ENCODE measurements at places on chromosomes 6 and 20.

- no peak for DNase-seq
Measured at GRCh38 chr20:49796600-49797343, 15.9 kb upstream of the SLC9A8 start.

DNA sequence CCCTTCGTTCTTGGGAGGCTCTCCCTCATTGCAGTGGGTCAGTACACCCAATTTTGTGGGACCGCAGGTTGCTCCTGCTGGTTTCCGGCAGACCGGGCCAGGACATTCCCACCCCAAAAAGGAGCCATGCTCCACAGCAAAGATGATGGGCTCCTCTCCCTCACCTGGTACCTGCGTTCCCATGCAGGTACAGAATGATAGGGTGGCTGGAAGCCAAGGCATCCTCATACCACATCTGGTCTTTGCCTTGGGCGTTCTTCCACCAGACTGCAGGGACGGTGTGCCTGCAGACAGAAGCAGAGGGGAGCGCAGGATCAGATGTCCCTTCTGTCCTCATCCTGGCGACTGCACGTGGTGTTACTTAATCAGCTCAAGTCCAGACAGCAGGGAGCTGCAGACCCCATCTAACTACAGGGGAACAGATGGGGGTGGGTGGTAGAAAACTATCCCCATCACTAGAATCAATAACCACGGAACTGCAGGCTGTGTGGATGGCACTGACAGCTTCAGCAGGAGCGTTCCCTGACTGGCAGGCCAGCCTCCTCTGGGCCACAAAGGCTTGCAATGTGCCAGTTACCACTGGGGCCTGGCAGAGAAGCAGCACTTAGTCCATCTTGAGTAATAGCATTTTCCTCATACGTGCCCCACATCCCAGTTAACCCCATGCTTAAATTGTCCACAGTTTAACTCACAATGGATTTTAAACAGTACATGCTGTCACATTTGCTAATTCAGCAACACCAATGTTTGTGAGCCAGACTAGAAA lies 70.4 kb downstream of the ABHD12 start:
- DNase-seq, result no peak

GRCh38 chr20:4067600-4068261 lies 52.4 kb upstream of the RNF24 start:
- DNase-seq, result no peak

- DNase-seq, result no peak
Measured at GRCh38 chr6:105485456-105485855, 82.6 kb upstream of the PREP start.

GRCh38 chr6:2794171-2794730 lies 29.1 kb downstream of the WRNIP1 start:
- no peak for DNase-seq

DNA sequence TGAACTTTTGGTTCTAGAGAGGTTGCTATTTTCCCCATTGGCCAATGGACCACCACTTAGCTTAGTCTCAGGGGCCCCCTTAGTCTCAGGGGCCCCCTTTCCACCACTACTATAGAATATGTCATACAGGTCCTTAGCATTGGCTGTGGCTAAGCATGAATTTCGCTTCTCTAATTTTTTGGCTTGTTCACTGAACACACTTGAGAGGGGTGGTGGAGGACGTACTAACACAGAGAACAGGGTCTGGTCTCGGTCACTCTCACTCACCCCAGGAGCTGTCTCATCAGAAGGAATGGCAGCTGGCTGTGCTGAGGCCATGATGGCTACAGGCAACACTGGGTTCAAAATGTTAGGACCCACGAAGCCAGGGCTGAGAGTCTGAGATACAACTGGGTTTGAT lies 30.3 kb downstream of the ZNF318 start:
- DNase-seq, result no peak

- no peak for DNase-seq
Measured at GRCh38 chr20:47256668-47257236, 99.7 kb downstream of the ZMYND8 start.

GRCh38 chr6:51330971-51331370 lies 512.3 kb downstream of the TFAP2B start:
- no peak for DNase-seq

DNA sequence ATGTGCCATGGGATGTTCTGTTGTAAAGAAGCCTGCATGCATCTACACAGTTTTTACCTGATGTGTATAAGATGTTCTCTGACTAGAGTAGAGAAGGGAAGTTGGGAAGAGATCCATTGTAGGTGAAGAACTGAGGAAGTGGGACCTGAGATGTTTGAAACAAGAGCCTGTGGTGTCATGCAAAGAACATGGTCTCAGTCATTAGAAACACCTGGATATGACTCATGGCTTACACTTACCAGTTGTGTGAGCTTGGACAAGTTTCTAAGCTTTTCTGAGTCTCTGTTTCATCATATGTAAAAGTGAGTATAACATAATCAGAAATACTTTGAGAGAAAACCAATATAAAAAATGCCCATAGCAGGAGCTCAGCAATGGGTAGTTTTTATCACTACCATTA lies 51.9 kb upstream of the SEC63 start:
- DNase-seq, result no peak

DNA sequence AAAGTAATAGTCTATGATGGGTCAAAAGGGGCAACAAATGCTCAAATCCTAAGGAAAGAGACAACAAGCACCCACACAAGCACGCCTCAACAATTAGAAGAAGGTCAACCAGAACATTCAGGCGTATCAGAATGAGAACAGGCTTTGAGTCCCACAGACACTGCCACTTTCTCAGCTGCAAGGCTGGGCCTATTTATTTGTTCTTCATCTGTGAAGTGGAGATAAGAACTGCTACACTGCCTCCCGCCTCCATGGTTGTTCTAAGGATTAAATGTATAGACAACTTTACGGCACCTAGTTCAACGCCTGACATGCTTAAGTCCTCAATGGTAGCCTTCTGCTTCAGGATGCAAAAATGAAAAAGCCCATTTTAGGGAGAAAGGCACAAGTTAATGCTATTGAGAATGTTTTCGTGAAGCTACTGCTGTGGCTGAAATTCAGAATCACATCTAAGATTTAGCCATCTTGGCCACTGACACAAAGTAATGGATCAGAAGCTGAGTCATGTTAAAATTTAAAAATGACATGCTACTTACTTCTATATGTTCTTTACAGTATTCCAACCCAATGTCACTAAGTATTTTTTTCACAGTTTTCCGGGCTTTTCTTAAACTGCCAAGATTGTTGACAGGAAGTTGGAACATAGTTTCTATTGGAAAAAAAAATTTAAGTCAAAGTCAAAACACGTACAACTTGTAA lies 27.7 kb downstream of the ADNP start:
- DNase-seq, result no peak

DNA sequence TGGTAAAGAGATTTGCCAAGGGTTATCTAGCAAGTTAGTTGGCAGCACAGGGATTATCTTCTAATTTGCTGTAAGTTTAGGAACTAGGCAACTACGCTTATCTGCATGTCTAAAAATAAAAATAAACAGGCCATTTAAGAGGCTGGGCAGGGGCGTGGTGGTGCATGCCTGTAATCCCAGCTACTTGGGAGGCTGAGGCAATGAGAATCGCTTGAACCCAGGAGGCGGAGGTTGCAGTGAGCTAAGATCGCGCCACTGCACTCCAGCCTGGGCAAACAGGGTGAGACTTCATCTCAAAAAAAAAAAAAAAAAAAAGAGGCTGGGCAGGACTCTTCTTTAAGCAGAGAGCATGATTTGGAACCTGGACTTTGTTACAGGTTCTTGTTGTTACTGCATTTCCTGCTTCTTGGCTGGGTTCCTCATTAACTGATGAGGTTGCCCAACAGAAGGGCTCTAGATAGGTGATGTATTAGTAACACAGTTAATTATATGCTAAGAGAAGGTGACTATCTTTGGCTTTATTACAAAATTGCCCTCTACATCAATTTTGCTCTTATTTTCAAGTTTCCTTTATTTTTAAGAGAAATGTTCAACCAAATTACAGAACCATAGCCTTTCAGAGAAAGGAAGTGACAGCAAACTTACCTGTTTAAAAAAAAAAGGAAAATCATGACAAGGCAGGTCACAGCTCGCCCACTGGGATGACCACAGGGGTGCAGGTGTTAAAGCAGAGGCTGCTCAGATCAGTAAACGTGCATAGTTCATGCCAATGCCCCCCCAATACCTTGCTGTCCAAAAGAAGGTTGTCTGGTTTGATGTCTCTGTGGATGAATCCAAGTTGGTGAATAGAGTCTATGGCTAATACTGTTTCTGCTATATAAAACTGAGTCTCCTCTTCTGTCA lies 32.5 kb downstream of the STK38 start:
- DNase-seq, result no peak

DNA sequence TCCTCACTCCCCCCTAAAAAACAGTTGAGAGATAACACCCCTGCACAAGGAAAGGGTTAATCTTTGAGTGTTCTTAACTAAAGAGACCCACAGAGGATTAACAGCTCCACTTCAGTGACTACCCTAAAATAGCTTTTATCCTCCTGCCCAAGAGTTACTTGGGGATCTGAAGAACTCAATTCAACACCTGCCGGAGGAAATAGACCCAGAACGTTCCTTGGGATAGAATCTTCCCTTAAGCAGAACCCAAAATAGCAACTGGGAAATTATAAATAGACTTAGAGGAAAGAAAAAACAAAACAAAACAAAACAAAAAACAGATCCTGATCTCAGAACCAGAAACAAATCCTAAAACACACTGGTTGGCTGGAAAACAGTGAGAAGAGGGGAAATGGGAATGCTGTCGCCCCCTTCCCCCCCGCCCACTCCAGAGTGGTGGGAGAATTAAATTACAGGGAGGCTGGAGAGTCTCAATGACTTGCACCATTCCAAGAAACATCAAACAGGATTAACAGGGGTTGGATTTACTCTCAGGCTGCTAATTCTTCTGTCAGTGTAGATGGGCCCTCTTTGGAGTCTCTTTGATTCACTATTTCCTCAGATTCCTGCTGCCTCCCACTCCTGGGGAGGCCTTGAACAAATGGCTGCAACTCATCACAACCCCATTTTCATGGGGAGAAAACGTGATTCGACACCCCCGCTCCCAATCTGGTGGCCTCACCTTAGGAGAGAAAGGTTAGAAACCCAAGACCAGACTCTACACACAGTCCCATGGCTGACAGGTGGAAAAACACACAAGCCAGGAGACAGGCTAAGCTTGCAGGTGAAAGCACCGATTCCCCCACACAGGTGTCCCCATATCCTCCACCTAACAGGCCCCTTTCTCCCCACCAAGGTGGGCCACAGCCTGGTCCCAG lies 1.4 kb downstream of the PLAGL2 start:
- DNase-seq, result peak; percentile 42

- DNase-seq, result no peak
Measured at GRCh38 chr6:139577763-139578604, 203.5 kb upstream of the CITED2 start.

GRCh38 chr20:60921022-60921622 lies 330.9 kb upstream of the CDH4 start:
- peak; percentile 14 for DNase-seq

- no peak for DNase-seq
Measured at GRCh38 chr6:143973097-143973966, 34.7 kb downstream of the PLAGL1 start.

- no peak for DNase-seq
Measured at GRCh38 chr6:43511824-43512415, 1.8 kb upstream of the LRRC73 start.

GRCh38 chr6:170529839-170530469 lies 23.2 kb downstream of the PSMB1 start:
- peak; percentile 69 for DNase-seq

DNA sequence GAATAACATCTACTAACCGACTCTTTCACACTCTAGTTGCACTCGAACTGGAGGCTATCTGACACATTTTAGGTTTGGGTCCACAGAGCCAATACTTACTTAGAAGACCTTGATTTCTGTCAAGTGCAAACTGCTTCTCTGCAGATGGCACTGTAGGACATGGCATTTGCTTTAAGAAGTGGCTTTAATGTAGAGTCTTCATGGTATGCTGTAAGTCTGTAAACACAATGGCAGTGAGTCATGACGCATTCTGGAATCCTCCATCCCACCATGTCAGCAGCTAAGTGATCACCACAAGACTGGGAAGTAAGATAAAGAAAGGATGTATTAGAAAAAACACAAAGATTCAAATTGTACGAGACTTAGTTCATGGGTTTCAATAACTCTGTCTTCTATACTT lies 377.0 kb upstream of the NOX3 start:
- DNase-seq, result no peak

GRCh38 chr6:150024646-150025155 lies 631 bp downstream of the RAET1L start:
- no peak for DNase-seq

Measured in activated naive CD4-positive, alpha-beta T cell treated with Interleukin-2 at 50 U/mL for 16 hours (primary cell).